ENCODE measurements at places on chromosomes 16 and 17.

GRCh38 chr16:77834635-77835540, 46.5 kb downstream of the VAT1L start:
- no peak for DNase-seq

DNA sequence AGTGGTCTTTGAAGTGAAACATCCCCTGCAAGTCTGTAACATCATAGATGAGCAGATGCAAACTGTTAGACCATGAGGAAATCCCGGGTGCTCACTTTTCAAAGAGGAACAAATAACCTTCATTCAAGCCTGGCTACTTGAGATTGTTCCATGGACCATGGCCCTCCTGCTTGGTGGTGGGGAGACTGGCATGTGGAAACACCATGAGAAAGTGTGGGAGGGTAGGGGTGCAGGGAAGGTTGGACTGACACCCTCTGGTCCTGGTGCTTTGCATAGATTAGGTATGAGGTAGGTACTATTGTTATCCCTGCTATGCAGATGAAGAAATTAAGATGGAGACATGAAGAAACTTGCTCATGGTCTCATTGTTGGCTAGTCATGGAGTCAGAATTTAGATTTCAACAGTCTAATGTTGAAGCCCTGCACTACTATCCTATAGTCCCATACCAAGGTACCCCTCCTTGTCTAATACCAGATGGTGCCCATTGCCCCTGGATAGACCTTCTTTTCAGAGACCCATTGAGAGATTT, 59.0 kb downstream of the SPACA3 start:
- DNase-seq = no peak
- no peaks in the 10 kb centered on the region for H3K36me3 ChIP-seq
- H3K27ac ChIP-seq = no peak overlapping the region
- H3K4me3 ChIP-seq = no peak overlapping the region
- no peaks in the 10 kb centered on the region for H3K4me1 ChIP-seq

DNA sequence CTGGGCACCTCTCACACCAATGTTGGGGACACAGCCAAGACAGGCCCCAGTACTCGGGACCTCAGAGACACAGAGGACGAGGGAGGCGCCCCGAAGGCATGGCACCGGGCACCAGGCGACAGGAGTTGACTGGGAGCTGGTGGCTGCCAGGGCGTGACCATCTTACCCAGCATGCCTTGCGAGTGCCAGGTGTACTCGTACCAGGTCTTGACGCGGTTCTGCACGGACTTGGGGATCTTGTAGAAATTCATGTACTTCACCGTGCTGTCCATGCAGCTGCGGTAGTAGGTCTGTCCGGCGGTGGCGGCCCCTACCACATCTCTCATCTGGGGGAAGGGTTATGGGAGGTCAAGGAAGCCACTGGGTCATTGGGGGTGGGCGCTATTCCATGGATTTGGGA, 67.3 kb downstream of the CNGB1 start:
- peaks cover 8% of the 10 kb centered on the region for H3K27me3 ChIP-seq
- no peaks in the 10 kb centered on the region for H3K4me1 ChIP-seq
- no peaks in the 10 kb centered on the region for H3K36me3 ChIP-seq

GRCh38 chr16:1920727-1921171, 2.5 kb upstream of the HS3ST6 start:
- H3K36me3 ChIP-seq = no peaks in the 10 kb centered on the region
- H3K4me1 ChIP-seq = no peaks in the 10 kb centered on the region
- DNase-seq = peak; percentile 38
- H3K27ac ChIP-seq = no peak overlapping the region
